ENCODE measurements at places on chromosomes 5 and 9.

DNA sequence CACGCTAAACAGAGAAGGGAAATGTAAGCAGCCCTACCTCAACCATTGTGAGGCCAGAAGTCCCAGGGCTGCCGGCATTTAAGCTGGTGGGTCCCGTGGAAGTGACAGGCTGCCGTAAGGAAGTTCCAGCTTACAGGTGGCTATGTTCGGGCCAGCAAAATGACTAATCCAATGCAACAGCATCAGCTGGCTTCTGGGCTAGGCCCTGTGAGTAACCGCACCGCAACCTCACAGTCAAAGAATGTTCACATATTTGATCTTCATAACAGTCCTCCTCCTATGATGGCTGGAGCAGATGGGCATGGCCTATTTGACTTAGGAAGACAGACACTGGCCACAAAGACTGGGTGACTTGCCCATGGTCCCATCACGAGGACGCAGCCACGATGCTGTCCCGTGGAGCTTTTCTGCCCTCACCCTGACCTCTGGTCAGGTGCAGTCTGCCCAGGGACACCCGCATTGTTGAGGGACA is 88.2 kb downstream of the LIFR start:
- no peak for DNase-seq

DNA sequence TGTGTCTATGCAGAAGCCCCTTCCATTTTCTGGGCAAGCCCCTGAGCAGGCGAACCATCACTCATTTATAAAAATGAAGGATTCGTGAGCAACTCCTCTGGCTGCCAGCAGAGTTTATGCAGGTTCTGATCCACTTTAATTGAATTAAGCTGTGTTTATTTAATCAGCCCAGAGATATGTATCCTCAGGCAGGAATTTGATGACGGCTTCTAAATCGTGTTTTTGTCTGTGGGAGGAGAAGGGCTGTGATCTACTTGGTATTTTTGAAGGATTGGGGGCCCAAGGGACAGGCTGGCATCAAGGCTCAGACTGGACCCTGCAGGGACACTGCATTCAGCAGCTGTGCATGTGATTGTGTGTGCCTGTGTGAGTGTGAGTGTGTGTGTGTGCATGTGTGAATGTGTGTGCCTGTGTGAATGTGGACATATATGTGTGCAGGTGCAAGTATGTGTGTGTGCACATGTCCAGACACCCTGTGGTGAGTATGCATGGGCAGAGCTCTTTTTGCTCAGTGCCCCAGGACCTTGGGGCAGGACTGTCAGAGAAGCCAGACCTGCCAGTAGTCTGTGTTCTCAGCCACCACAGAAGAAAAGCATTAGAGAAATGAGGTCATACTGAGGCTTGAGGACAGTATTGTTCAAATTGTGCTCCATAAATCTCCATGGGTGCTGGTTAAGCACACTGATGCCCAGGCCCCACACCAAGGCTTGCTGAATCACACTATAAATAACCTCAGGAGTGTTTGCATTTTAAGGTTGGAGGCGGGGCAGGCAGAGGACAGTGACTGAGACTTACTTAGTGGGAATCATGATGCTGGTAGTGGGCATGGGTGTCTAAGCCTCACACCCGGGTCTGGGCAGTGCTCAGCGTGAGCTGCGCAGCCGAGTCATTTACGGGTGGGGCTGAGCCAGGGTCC is 164.0 kb downstream of the CARTPT start:
- DNase-seq = no peak

DNA sequence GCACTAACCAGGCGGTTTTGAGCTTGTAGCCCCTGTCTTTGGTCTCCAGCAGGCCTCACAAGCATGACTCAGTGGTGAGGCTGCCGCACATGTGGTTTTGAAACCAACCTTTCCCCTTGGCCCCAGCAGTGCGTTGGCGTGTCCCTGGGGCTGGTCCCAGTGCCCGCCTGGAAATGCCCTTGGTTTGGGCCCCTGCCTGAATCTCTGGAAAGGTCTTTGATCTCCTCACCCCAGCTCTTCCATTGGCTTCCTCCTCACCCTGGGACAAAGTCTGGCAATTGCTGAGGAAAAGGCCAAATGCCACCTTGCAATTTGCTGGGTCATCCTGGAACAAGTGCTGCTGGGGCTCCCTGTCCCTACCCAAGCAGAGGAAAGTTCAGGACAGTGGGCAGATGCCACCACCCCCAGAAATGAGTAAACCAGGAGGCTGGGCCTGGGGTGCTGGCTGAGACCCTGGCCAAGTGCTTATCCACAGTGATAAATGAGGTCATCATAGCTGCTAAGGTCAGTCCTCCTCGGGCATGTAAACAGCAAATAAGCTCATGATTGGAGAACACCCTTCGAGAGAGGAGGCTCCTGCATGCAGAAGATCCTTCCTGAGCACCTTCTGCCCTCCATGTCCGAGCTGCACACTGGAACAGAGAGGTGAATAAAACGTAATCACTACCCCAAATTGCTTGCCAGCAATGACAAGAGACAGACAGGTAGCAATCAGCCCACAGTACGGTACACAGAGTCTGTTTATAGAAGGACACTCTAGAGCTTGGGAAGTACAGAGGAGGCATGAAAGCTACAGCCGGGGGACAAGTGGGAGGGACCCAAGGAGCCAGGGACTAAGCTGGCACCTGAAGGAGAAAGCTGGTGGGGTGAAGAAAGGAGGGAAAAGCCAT is 98.9 kb upstream of the CPEB4 start:
- no peak for DNase-seq

DNA sequence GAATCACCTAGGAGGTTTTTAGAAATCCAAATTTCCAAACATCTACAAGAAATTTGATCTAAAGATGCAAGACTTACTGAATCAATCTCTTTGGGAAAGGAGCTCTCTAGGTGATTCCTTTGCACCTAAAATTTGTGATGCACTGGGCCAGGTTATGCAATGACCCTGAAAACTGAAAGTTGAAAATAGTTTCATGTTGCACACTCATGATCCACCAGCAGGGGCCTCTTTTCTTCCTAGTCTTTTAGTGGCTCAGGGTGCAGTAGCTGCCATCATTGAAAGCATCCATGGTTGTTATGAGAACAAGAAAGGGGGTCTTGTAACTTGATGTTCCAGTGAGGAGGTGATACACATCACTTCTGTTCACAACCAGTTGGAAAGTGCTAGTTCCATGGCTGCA is 486.8 kb downstream of the PSAT1 start:
- no peak for DNase-seq

GRCh38 chr5:77693913-77694312 is 55.4 kb upstream of the OTP start:
- no peak for DNase-seq

DNA sequence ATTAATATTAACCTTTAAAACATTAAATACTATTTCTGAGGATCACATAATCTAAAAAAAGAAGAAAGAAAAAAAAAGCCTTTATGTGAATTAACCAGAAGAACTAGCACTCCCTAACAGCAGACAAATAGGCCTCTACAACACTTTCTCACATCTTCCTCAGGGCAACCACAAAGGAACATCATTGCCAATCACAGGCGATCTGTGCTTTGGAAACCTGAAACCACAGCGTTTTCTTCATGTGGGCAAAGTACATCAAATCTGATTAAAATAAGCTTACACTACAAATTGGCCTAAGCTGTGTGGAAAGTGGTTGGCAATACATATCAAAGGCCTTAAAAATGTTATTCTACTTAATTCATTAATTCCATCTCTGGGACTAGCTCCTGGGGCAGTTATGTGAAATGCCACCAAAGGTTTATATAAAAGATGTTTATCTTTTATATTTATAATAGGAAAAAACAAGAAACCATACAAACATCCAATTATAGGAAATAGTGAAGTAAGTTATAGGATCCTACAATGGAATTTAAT is 184.8 kb upstream of the TBCA start:
- DNase-seq = no peak

DNA sequence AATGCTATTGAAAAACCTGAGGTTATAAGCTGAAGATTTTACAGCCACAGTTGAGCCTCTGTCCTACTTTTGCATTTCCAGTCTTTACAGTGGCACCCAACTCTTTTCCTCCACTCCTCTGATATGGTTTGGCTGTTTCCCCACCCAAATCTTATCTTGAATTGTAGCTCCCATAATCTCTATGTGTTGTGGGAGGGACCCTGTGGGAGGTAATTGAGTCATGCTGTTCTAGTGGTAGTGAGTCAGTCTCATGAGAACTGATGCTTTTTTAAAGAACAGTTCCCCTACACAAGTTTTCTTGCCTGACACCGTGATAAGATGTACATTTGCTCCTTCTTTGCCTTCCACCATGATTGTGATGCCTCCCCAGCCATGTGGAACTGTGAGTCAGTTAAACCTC is 646.1 kb upstream of the SEMA6A start:
- no peak for DNase-seq

GRCh38 chr5:87069974-87070608 is 197.6 kb upstream of the RASA1 start:
- peak; percentile 59 for DNase-seq

- DNase-seq = peak; percentile 22
These were observed 75.3 kb upstream of the PJA2 start for GRCh38 chr5:109485030-109485429.

DNA sequence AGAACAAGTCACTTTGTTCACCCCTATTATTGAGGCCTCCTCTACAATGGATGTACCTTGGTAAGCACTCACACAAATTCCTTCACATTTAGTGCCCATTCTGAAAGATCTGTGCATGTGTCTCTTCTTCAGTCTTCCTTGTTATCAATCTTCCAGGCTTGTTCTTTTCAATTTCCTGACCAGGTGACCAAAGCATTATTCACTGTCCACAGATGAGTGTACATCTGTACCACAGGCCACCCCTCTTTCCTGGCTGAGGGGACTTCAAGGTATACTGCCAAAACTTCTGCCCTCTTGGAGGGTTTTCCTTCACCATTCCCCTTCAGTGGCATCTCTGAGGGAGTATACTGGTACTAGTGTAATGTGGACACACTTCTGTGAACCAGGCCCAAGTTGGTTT is 25.5 kb upstream of the STOM start:
- no peak for DNase-seq

GRCh38 chr5:136682986-136683385 is 317.6 kb upstream of the TRPC7 start:
- DNase-seq = no peak

DNA sequence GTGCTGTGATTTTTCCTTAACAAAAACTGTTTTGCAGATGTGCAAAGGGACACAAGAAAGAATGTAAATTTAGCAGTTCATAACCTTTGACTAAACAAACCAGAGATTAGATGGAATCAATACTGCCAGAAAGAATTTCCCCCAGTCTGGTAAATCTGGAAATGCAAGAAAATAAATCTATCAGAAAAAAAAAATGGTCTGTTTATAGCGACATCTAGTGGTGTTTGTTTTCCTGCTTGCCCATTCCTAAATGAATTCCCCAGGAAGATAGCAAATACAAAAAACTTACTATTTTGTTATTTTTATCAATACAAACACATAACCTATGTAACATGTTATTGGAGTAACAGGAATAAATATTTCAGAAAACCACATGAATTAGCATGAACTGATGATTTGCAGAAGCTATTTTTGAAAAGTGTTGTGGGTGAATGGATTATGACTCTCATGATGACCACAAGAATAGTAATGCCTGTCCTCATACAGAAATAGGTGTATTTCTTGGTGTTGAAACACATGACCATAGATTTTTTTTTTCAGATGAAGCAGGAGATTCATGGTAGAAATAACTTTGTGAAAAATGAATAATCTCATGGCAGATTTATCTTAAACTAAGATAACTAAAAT is 1703.8 kb downstream of the MAT2B start:
- peak; percentile 42 for DNase-seq

DNA sequence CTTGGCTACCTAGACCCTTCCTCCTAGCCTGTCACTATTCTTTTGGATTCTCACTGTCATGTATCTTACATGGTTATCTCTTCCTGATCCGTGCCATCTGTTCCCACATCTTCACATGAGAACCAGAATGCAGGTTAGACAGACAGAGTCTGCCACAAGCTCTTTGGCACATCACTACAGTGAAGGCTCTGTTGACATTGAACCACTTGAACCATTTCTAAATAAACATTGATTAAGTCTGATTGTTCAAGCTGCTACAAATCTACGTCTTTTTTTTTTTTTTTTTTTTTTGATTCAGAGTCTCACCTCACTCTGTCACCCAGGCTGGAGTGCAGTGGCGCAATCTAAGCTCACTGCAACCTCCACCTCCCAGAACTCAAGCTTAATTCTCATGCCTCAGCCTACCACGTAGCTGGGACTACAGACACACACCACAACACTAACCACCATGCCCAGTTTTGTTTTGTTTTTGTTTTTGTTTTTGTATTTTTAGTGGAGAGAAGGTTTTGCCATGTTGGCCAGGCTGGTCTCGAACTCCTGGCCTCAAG is 85.1 kb upstream of the LRRTM2 start:
- no peak for DNase-seq
